ENCODE measurements at places on chromosomes 2 and 18. TPM values are rescaled to one million over a fixed set of nuclear protein-coding genes. Genes with fewer than 3 reads are reported as not detected.

CXCR1 gene
- not detected for total RNA-seq

BCL2 gene
- total RNA-seq: 0.73 TPM

NDUFS1 gene
- 63.3 TPM for total RNA-seq

SLC14A1 gene
- total RNA-seq: not detected

NCKAP5 gene
- total RNA-seq: 0.96 TPM

CYP26B1 gene
- 14.5 TPM for total RNA-seq

AQP12B gene
- total RNA-seq: not detected

CASP10 gene
- total RNA-seq: 1.5 TPM

ALK gene
- not detected for total RNA-seq

KIF5C gene
- 0.42 TPM for total RNA-seq

RBM44 gene
- 0.33 TPM for total RNA-seq

PREPL gene
- total RNA-seq: 11.9 TPM

SGPP2 gene
- 0.33 TPM for total RNA-seq

SOWAHC gene
- 17.6 TPM for total RNA-seq

UBE2F gene
- total RNA-seq: 45.4 TPM

ADRA2B gene
- total RNA-seq: 0.06 TPM

UGT1A3 gene
- 0.13 TPM for total RNA-seq

PARD3B gene
- 0.72 TPM for total RNA-seq

GKN1 gene
- 0.48 TPM for total RNA-seq

CABYR gene
- total RNA-seq: 12.5 TPM

NCL gene
- 903 TPM for total RNA-seq

CD8B2 gene
- total RNA-seq: not detected

NETO1 gene
- total RNA-seq: not detected

BMP10 gene
- total RNA-seq: not detected

SERPINB4 gene
- not detected for total RNA-seq

ZNF513 gene
- 13.4 TPM for total RNA-seq

SH3RF3 gene
- total RNA-seq: 0.39 TPM

ICA1L gene
- total RNA-seq: 2.1 TPM

NAT8 gene
- not detected for total RNA-seq

DOCK10 gene
- total RNA-seq: 42.2 TPM

SUMO1 gene
- total RNA-seq: 156 TPM

FAP gene
- total RNA-seq: not detected

MEIS1 gene
- 3.8 TPM for total RNA-seq

SPATA3 gene
- not detected for total RNA-seq

GALR1 gene
- not detected for total RNA-seq

SLC4A3 gene
- total RNA-seq: 3.4 TPM

BUB1 gene
- 32.4 TPM for total RNA-seq

SLC5A7 gene
- total RNA-seq: not detected

ZAP70 gene
- total RNA-seq: not detected

SEPTIN10 gene
- total RNA-seq: 54.9 TPM

C2orf78 gene
- total RNA-seq: not detected

TNFAIP6 gene
- total RNA-seq: 1.3 TPM

DNAH7 gene
- 1.4 TPM for total RNA-seq

GPR55 gene
- not detected for total RNA-seq
